ENCODE measurements at places on chromosomes 5 and 9.
A peak's percentile ranks its signal among the peaks of the same experiment; 100 is the strongest.

DNA sequence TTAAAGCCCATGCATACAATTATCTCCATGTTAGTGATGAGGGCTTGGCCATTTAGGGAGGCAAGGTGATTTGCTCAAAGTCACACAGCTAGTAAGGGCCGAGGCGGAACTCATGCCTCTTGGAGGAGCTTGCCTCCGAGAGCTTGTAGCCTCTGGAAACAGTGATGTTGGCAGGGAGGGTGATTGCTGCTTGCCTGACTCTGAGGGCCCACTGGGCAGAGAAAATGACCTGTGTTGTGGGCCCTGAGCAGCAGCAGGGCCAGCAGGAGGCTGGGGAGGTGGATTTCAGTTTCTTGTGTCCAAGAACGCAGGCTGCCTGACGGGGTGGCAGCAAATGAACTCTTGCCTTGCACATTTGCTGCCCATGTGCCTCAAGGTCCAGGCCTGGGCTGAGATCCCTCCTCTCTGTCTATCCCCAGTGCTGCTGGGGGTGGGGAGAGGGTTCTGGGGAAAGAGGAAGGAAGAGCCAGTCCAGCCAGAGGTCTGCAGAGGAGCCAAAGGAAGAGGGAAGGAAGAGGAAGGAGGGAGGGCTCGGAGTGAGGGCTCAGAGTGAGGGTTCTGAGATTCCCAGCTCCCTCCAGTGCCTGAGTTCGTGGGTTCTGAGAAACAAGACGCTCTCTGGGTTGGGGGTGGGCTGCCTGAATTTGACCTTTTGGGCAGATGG is 16.2 kb upstream of the PTGS1 start:
- DNase-seq = no peak

DNA sequence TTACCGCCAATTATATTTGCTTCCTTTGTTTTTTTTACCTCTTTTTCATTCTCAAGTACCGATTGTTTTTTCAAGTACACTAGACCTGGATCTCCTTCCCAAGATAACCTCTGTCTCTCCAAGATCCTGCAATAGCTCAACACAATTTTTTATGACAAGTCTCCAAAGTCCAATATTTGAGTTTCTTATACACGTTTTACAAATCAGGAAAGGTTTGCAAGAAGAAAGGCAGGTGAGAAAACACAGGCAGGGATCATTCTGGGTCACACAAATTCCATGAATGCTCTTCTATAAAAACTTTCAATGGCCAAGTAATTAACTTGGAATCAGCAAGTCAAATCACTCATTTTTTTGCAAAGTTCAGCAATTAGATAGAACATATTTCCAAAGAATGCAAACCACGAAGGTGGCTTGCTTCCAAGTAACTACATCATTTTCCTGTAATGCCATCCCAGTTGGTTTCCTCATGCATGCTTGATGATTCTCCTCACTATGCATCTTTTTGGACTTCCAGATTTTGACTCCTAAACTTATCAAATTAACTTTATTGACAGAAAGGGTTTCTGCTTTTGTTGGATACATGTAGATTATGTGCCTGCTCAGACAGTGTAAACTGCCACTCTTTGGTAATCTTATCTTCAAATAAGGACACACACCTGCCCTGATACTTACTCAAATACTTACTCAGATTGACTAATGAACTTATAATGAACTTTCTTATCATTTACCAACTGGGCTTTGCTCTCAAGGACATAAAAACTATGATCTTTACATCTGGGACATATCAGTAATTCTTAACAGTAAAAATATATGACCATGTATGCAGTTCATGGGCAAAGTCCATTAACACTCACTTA is 24.7 kb upstream of the IFNE start:
- no peak for DNase-seq

- DNase-seq = no peak
Observed at GRCh38 chr9:76592974-76593347, 134.0 kb downstream of the GCNT1 start.

GRCh38 chr9:105716146-105716545 is 21.8 kb downstream of the TMEM38B start:
- DNase-seq = no peak

DNA sequence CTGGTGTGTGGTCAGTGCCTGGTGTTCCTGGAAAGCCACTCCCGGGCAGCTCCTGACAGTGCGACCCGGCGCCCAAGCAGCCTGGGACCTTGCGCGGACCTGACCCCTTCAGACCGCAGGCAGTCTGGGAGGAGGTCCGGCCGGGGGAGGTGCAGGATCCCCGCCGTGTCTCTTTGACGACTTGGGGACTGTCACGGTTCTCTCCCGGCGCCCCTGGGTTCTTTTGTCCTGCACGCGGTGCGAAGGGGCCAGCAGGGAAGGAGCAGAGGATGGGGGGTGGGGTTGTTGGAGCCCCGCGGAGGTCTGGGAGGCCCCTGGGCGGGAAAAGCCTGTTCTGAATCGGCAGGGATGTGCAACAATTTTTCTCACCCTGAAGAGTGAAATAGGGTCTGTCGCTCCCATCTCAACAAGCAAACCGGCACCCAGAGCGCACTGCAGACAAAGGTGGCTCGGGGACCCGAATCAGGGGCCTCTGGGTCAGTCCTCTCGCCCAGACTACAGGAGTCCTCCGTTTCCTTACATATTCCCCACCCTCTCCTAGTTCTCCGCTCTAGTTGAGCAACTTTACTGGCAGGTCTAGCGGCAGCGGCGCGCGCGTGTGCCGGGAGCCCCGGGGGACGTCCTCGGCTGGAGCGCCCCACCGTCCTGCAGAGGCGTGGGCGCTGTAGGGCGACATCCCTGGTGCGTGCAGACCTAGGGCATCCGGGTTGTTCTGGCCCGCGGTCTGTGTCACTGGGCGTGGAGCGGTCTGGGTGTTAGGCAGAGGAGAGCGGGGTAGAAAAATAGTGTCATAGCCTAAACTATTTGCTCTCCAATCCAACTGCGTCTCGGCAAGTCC is 1.2 kb downstream of the VCAN start:
- no peak for DNase-seq

GRCh38 chr9:137109250-137110146 is 5.0 kb downstream of the DPP7 start:
- DNase-seq = no peak

GRCh38 chr9:136409557-136410455 is 608 bp downstream of the ENTR1 start:
- DNase-seq = peak; percentile 29

- DNase-seq = no peak
Observed at GRCh38 chr5:154484393-154485095, 6.5 kb upstream of the HAND1 start.

All from stimulated activated CD8-positive, alpha-beta memory T cell treated with anti-CD3 and anti-CD28 coated beads, Interleukin-7, amount 100 ng/mL, for 4 hours (primary cell).